T follicular helper cell (primary cell): ENCODE measurements at places on chromosomes 1 and 21.
A peak's percentile ranks its signal among the peaks of the same experiment; 100 is the strongest.

DNA sequence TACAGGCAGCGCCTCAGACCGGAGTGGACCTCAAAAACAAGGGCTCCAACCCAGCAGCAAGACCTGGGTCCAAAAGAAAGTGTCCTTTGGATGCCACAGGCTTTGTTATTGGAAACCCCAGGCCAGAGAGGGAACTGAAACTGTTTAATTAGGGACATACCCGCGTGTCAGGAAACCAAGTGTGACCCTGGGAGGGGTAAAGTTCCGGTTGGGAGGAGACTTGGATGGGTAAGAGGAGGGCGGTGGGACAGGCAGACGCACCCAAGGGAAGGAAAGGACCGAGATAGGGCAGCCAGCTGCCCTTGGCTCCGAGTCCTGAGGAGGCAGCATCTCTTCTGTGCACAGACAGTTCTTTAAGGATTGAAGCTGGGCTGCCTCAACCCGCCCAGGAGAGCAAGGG is 71.4 kb downstream of the CDC7 start:
- no peak for DNase-seq

- DNase-seq, result no peak
Measured at GRCh38 chr1:226549937-226550671, 1.5 kb downstream of the STUM start.

DNA sequence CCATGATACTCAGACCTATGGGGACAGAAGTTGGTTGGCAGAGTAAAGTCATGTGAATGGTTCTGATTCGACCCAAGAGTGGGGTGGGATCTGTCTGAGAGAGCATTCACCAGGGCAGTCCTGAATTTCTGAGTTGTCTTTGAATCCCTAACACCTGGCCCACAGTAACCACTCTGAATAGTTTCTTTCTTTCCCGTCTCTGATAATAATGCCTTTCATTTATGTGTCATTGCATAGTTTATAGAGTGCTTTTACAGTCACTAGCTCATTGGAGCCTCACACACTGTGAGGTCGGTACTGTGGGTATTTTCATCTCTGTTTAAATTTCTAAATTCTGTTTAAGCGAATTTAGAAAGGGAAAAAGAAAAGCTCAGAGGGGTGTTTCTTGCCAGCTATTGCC is 147.1 kb downstream of the C1orf21 start:
- DNase-seq, result no peak

DNA sequence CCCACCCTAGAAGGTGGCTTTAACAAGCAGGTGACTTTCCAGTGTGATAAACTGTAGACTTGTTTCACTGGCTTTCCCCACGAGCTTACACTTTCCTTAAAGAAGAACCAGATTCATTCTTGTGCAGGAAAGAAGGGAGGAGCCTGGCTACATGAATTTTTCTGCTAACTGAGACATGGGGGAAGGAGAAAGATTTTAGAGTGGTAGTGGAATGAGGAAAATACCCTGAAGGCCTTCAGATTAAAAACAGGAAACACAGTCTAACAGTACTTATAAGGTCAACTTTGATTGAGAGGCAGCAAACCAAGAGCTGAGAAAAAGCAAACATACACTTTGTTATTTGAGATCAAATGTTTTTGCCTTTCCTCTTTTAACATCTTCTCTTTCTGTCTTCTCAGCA is 640.9 kb upstream of the PLXNA2 start:
- no peak for DNase-seq

GRCh38 chr1:190507357-190507756 is 29.7 kb upstream of the BRINP3 start:
- DNase-seq, result no peak

DNA sequence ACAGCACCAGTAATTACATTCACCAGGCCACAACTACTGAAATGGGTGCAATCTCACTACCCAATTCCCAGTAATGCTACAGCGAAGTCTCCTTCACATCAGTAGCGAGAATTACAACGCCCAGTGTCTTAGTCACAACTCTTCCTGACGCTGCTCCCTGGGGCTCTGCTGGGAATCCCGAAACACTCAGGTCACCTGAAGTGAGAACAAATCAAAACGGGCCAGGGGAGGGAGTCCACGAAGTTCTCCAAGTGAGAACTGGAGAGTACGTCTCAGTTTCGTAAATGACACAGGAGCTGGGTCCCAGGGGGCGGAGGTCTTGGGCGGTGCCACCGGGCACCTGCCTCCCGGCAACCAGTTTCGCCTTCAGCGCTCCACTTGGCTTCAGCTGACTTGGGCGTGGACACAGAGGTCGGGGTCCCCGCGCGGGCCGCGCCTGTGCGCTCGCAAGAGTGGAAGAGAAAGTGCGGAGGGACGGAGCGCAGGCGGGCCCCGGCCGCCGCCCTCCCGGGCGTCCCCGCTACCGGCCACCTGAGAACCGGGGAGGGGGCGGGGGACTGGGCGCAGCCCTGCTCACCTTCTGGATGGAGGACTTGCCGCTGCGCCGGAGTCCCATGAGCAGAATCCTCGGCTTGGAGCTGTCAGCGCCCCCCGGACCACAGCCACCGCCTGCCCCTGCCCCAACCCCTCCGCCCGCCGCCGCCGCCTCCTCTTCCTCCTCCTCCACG is 575 bp downstream of the RRAGC start:
- DNase-seq, result peak; percentile 6

DNA sequence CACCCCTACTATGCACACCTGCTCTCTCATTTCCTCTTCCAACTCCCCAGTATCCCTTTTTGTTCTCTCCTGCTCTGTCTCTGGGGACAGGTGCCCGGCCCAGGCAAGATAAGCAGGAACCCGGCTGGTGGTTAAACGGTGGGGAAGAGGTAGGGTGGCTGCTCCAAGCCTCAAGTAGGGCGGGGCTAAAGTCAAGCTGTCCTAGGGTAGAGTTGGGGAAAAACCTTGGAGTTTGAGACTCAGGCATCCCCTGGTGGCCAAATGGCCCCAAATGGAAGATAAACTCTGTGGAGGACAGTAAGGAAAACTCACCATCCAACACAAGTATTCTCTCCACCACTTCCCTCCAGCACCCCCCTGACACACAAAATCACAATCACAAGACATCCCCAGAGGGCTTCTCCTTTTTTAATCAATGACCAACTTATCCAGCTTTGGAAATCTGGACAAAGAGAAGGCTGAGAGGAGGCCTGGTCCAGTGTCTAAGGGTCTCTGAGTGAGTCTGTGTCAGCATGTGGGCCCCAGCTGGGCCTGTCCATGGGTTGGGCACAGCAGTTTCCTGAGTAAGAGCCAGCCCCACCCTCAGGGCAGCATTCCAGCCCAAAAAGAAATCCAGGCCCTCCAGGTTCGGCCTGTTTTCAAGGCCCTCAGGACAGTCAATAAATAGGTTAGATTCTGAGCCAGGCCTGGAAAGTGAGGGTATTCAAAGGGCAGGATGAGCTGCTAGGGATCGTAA is 9.8 kb downstream of the POMGNT1 start:
- DNase-seq, result no peak

DNA sequence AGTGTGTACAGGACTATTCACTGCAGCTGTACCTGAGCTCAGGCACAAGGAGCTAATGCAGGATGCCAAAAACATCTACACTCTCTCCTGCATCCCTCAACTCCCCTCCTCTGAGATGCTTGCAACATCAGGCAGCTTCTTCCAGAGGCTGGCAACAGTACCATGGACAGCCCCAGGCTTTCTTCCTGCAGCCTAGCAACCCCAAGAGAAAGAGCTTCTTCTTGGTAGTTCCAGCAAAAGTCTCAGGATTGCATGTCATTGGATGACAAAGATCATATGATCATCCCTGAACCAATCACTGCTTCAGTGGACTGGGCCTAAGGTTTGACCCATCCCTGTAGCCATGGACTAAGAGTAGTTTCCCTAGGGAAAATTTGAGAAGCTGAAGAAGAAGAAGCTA is 46.7 kb downstream of the CAMK2N1 start:
- DNase-seq, result no peak

DNA sequence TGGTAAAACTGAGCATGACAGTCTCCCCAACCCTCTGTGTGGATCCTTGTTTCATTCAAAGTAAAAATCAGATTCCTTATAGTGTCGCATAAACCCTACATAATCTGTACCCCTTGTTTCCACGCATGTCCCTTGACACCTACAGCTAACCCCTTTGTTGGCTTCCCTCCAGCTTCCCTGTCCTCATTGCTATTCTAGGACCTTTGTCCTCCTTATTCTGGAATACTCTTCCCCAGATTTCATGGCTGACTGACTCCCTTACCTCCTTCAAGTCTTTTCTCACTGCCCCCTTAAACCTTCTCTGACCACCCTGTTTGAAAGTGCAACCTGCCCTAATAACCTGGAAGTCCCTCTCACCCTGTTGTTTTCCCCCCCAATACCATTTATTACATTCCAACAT is 4.0 kb downstream of the RNF11 start:
- no peak for DNase-seq

DNA sequence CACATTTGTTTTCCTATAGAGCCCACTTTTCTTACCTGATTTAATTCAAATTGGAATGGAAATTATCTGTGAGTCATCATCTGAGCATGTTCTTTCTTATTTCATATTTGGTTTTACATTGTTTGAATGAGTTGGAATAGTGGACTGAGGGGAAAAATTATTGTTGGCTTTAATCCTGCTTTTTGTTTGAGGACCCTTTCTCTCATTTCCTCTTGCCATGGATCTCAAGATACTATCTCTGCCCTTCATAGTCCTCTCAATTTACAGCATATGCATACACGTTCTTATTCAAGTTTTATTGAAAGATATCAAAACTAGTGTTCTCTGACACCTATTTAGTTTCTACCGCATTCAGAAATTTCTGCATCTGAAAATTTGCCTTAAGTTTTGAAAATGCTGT is 5.1 kb downstream of the KCNK2 start:
- DNase-seq, result no peak

GRCh38 chr1:114111731-114112641 is 41.7 kb downstream of the SYT6 start:
- no peak for DNase-seq

DNA sequence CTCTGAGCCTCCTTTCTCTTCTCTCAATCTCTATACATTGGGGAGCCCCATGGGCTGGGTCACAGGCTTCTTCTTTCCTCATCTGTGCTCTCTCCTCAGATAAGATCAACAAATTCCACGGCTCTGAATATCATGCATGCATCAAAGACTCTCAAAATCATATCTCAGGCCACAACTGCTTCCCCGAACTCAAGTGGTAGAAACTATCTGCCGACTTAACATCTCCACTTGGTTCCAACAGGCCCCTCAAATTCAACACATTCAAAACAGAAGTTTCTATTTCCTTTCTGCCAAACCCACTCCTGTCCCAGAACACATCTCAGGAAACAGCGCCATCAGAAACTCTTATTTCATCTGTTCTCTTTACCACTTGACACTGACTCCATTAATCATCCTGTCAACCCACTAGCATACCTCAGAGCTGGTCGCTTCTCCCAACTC is 16.7 kb downstream of the DDX59 start:
- DNase-seq, result no peak

GRCh38 chr1:193417403-193417802 is 231.0 kb upstream of the B3GALT2 start:
- peak; percentile 12 for DNase-seq
